CD4-positive, alpha-beta T cell treated with Interleukin-6 at 100 ng/mL for 8 hours (primary cell): ENCODE measurements at places on chromosomes 5 and 9.

DNA sequence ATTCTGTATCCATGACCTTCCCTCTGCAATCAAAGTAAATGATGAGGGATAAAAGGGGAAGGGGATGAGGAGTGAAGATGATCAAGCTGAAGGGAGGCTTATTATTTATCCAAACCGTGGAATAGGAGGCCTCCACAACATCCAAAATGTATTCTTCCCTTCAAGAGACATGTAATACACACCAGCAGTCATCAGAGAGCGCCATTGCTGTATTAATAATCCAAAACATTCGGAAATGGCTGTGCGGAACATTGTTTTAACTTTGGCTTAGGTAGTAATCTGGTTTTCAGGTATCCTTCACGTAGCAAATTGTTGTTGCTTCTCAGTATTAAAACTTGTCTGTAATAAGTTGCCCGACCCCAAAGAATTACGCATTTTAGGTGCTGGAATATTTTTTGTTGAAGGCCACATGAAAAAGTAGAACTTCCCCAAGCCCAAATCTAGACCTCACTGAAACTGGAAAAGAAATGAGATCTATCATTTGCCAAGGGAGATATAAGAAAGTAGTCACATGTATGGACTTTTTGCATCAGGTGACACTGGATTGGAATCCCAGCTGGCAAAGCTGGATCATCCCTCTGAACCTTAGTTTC, 2.6 kb upstream of the BOD1 start:
- DNase-seq = peak; percentile 58

GRCh38 chr9:116099821-116100220, 53.8 kb upstream of the PAPPA start:
- DNase-seq = no peak

DNA sequence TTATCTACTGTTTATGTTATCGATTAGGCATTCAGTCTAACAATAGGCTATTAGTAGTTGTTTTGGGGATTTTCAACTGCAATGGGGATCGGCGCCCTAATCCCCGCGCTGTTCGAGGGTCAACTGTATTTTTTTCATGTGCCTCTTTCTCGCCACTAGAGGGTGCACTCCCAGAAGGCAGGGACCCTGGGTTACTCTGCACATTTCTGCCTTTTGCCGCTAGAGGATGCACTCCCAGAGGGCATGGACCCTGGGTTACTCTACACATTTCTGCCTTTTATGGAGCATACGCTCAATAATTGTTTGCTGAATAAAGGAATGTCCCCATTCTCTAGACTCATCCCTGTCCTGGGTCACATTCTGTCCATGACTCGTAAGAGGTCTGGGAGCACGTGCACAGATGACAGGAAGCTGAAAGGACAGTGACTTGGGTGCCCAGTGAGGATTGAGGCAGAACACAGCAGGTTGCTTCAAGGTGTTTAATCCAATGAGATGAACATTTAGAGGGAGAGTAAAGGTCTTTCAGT, 27.9 kb upstream of the RECK start:
- DNase-seq = peak; percentile 74

DNA sequence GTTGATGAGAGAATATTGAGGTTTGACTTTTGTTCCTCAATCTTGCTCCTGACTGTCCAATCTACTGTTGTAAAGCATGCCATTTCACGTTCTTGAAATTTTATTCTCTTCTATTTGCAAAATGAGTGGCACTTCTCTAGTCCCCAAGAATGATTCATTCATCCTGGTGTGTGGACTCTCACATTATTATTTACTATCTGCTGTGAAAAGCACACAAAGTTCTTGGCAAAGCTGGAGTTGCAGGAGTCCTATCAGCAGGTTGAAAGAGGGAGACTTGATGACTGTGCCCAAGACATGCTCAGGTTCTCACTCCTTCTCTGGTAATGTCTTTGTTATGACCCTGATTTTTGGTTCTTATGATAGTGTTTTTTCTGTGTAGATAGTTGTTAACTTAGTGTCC, 382.6 kb downstream of the DMRTA1 start:
- DNase-seq = no peak

- no peak for DNase-seq
Measured at GRCh38 chr5:134638760-134639201, 6.2 kb upstream of the SAR1B start.

GRCh38 chr5:77709340-77709739, 66.8 kb downstream of the TBCA start:
- no peak for DNase-seq

DNA sequence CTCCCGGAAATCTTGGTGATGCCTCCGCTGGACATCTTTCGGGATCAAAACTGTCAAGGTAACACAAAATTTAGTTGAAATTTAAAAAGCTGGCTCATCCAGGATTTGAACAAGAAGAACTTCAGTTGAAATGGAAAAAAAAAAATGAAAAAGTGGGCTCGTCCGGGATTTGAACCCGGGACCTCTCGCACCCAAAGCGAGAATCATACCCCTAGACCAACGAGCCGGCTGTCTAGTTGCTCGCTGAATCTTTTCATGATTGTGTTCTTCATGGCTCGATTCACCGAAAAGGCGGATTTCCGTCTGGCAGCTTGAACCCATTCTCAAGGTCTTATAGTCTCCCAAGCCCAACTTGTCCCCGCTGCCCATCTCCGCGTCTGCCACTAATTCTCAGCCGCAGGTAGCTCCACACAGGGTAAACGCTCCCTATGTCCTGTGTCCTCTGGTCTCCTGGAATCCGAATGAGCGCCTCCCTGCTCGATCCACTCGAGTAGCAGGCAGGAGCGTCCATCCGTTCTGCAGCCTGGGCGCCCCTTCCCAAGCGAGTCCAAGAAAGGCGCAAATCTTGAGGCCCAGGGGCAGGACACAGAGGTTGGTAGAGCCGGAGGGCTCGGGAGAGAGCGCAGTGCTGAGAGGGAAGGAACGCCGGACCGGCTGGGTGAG, 16.2 kb downstream of the TRIM7 start:
- peak; percentile 78 for DNase-seq

- DNase-seq = no peak
Measured at GRCh38 chr9:136516191-136516654, 29.6 kb downstream of the NOTCH1 start.

GRCh38 chr5:84379749-84380148, 4.9 kb downstream of the EDIL3 start:
- no peak for DNase-seq

GRCh38 chr9:93345643-93346230, 105.7 kb upstream of the FAM120A start:
- DNase-seq = no peak

DNA sequence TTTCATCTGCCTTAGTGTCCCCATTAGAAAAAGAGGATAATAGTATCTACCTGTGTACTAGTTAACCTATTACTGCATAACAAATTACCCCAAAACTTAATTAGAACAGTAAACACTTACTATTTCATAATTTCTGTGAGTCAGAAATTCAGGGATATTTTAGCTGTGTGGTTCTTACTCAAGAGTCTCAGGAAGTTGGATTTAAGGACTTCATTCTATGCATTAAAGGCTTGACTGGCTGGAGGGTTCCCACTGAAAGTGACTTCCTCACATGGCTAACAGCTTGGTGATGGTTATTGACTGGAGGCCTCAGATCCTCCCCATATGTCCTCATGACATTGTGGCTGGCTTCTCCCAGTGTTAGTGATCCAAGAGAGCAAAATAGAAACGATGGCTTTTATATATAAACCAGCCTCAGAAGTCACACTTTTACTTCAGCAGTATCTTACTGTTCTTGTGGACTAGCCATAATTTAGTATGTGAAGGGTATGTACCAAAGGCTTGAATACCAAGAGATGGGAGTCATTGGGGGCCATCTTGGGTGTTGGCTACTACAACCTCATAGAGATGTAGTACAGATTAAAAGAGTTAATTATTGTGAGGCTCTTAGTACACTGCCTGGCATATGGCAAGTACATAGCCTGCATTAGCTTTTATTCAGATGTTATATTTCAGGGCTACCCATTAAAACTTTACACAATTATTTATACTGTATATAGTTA, 9.9 kb downstream of the RAD23B start:
- DNase-seq = no peak

- DNase-seq = no peak
Measured at GRCh38 chr9:29668732-29669131, 2095.5 kb upstream of the C9orf72 start.

DNA sequence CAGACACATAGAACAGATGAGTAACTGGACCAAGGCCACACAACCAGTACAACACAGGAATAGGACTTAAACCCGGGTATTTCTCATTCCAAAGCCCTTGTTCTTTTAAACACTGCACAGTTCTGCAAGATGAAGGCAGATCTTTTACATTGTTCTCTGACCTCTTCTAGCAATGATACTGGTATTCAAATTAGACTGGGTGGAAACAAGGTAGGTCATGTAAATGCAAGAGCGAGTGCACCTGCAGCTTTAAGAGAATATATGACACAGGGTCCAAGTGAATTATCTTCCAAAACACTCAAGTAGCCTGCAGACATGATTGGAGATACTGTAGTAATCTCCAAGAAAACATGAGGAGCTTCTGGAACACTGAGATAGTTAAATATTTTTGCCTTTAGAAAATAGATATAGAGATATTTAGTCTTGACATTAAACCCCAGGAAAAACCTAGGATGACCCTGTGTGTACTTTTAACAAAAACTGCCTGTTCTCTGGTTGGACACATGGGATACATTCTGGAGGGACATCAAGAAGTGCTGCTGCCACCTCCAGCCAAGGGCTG, 130.6 kb upstream of the EPB41L4A start:
- no peak for DNase-seq

DNA sequence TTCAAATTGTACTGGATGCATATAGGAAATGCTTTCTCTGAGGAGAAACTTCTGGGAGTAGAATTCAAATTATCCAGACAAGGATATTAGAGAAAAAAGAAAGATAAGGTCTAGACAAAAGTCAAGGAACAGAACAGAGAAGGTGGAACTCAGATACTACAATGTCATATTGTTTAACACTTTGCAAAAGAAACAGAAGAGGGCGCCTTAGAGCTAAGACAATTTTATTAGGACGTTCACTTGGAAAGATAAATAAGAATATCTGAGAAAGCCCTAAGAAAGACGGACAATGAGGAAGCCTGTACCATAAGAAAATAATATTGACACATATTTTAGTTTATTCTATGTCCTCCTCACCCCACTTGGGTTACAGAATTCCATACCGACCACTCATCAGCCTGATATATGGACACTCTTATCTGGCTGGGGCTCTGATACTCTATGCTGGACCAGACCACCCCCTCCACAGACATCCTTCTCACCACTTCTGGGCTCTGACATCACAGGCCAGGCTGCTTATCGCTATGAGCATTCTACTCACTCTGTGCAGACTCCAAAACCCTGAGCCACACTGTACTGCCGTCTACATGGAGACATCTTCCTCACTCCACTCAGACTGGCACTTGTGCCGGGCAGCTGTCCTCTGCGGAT, 9.1 kb upstream of the AK3 start:
- DNase-seq = peak; percentile 35

DNA sequence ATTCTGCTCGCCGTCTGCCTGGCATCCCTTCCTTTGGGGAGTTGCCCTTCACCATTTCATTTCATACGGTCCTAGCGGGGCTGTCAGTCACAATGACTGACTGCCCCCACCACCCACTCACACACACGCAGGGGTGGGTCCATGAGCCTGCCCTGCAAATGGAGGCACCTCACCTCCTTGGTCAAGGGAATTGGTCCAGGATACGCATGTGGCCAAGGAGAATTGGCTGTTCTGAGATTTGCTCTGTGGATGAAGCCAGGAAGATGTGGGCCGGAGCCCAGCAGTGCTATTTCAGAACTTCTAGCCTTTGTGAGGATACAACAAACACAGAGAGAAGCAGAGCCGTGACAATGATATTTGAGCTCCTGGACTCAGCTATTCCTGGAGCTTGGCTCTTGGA, 17.0 kb downstream of the C1QTNF2 start:
- no peak for DNase-seq

DNA sequence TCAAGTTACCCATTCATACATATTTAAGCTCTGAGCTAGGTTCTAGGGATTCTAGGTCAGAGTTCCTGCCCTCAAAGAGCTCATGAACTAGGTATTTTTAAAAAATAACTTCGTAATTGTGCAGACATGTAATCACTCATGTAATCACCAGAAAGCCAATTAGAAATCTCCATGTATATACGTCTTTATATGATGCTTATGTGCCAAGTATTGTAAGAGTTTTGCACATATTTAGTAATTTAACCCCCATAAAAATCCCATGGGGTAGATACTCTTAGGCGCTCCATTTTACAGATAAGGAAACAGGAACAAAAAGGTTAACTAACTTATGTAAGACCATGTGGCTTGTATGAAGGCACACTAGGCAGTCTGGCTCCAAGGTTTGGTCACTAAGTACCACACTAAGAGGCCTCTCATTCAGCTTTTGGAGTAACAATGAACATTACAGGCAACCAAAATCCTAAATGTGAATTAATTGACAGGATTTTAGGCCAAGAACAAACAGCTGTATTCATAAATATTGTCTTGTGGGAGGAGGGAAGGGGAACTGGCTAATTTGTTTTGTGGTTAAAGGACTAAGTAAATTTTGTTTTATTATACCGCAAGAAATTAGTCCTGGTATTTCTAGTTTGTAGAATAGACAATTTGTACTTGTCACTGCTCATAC, 1.7 kb upstream of the OTULINL start:
- no peak for DNase-seq

- DNase-seq = no peak
Measured at GRCh38 chr5:180704362-180704761, 35.5 kb downstream of the OR2Y1 start.

- no peak for DNase-seq
Measured at GRCh38 chr5:172280929-172281328, 2.6 kb downstream of the UBTD2 start.

GRCh38 chr5:154365823-154366222, 80.0 kb upstream of the SAP30L start:
- no peak for DNase-seq
